ENCODE measurements at places on chromosomes 11 and 22. TPM values are rescaled to one million over a fixed set of nuclear protein-coding genes. Genes with fewer than 3 reads are reported as not detected.
A peak's percentile ranks its signal among the peaks of the same experiment; 100 is the strongest.

DNA sequence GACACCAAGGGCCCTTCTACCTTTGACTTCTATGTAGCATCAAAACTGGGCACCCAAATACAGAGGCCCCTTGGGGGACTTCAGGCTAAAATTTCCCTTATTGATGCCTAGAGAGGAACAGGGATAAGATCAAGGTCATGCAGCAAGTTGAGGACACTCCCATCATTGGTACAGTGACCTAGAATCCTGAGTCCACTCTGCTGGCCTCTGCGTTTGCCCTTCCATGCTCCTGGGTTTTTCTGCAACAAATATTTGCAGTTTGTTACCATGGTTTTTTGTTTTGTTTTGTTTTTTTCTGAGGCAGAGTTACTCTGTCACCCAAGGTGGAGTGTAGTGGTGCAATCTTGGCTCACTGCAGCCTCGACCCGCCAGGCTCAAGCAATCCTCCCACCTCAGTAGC is 64.2 kb downstream of the THAP12 start:
- no peak overlapping the region for H3K27ac ChIP-seq
- H3K4me3 ChIP-seq, result no peak overlapping the region
- DNase-seq, result no peak
- H3K36me3 ChIP-seq, result no peaks in the 10 kb centered on the region

DNA sequence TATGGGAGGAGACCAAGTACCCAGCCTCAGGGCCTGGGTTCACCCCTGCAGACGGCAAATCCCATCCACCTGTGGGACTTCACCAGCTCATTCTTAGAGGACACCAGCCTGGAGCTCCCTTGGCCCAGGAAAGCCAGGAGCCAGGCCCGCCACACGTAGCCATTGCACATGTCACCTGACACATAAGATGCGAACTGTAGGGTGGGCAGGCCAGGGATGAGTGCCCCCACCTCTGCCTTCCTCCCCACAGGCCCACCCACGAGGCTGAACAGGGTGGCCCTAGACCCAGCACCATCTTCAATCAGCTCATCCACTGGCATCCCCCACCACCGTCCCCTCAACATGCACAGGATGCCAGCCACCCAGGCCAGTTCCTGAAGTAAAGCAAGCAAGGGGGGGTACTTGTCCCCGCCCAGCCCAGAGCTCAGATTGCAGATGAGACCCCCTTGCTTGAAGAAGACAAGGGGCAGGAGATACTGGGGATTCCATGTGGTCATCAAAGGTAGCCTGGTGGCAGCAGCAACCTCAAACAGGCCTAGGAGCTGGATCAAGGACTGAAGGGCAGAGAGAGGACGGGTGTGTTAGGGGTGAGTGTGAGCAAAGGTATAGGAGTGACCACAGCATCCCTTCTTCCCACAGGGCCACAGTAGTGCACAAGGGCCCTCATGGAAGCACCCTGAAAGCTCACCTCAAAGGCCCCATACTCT is 45.6 kb downstream of the IGLL5 start:
- peaks cover 9% of the 10 kb centered on the region for H3K27me3 ChIP-seq
- DNase-seq, result no peak
- H3K4me3 ChIP-seq, result no peak overlapping the region
- no peak overlapping the region for H3K27ac ChIP-seq

- H3K4me3 ChIP-seq, result no peak overlapping the region
- no peaks in the 10 kb centered on the region for H3K36me3 ChIP-seq
- DNase-seq, result no peak
- H3K27me3 ChIP-seq, result no peaks in the 10 kb centered on the region
- no peaks in the 10 kb centered on the region for H3K4me1 ChIP-seq
- H3K27ac ChIP-seq, result no peak overlapping the region
Measured at GRCh38 chr22:43529934-43530333, 118.1 kb downstream of the MPPED1 start.

- no peaks in the 10 kb centered on the region for H3K27me3 ChIP-seq
- no peak overlapping the region for H3K4me3 ChIP-seq
- DNase-seq, result no peak
- H3K36me3 ChIP-seq, result no peaks in the 10 kb centered on the region
Measured at GRCh38 chr11:19458231-19458630, 217.5 kb upstream of the E2F8 start.

- H3K27me3 ChIP-seq, result no peaks in the 10 kb centered on the region
- no peaks in the 10 kb centered on the region for H3K4me1 ChIP-seq
- DNase-seq, result no peak
- H3K27ac ChIP-seq, result no peak overlapping the region
- no peaks in the 10 kb centered on the region for H3K36me3 ChIP-seq
- no peak overlapping the region for H3K4me3 ChIP-seq
Measured at GRCh38 chr22:25777870-25778269, 35.9 kb downstream of the MYO18B start.

DNA sequence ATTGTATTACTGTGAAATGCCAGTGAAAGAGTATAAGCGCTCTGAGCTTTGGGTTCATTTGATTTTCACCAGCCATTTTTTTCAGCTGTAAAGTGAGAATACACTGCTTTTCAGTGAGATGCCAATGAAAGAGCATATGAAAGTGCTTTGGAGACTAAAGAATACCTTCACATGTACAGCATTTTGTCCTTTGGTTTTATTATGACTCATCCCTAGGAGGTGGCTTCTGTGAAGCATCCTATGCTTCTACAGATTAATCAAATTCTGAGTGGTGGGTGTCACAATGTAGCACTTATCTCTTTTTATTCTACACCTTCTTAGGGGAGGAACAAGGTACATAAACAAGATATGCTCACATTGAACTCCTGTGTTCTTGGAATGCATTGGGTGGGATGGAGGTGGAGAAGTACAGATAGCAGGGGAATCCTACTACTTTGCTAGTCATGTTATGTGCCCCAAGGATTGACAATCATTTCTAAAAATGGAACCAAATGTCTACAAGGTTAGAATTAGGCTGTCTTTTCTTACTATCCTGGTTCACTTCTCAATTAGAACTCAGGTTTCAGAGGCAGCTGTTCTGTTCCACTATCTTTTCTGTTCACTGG is 18.7 kb downstream of the TRIM44 start:
- no peaks in the 10 kb centered on the region for H3K27me3 ChIP-seq
- no peak for DNase-seq
- no peak overlapping the region for H3K4me3 ChIP-seq
- H3K4me1 ChIP-seq, result peaks cover 4% of the 10 kb centered on the region

- H3K4me1 ChIP-seq, result peaks cover 8% of the 10 kb centered on the region
- H3K27ac ChIP-seq, result no peak overlapping the region
- H3K27me3 ChIP-seq, result no peaks in the 10 kb centered on the region
- H3K36me3 ChIP-seq, result no peaks in the 10 kb centered on the region
Measured at GRCh38 chr11:97722721-97723120, 1298.0 kb upstream of the CNTN5 start.

DNA sequence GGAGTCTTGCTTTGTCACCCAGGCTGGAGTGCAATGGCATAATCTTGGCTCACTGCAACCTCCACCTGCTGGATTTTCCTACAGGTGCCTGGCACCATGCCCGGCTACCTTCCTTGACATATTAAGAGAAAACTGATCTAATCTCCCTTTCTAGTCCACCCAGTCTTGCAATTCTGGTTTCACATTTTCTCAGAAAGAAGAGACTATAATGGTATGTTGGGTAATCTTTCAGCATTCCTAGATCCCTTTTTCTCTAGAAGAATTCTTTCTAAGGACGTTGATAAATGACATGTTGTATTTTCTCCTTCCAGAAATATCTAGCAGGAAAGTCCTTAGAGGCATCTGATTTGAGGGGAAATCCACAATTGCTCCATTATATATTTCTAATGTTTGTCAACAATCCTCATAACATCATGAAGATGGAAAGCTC is 10.4 kb upstream of the HSPA8 start:
- DNase-seq, result no peak
- no peaks in the 10 kb centered on the region for H3K27me3 ChIP-seq

- H3K27me3 ChIP-seq, result no peaks in the 10 kb centered on the region
- H3K4me3 ChIP-seq, result no peak overlapping the region
- H3K36me3 ChIP-seq, result no peaks in the 10 kb centered on the region
- H3K27ac ChIP-seq, result no peak overlapping the region
- DNase-seq, result no peak
Measured at GRCh38 chr11:119706887-119707286, 22.1 kb downstream of the NECTIN1 start.

- no peak for DNase-seq
- H3K4me1 ChIP-seq, result peaks cover 17% of the 10 kb centered on the region
- H3K27ac ChIP-seq, result peak overlapping the region; percentile 78
- no peaks in the 10 kb centered on the region for H3K36me3 ChIP-seq
- peaks cover 21% of the 10 kb centered on the region for H3K27me3 ChIP-seq
Measured at GRCh38 chr11:638631-639331, 1.7 kb downstream of the DRD4 start.

DNA sequence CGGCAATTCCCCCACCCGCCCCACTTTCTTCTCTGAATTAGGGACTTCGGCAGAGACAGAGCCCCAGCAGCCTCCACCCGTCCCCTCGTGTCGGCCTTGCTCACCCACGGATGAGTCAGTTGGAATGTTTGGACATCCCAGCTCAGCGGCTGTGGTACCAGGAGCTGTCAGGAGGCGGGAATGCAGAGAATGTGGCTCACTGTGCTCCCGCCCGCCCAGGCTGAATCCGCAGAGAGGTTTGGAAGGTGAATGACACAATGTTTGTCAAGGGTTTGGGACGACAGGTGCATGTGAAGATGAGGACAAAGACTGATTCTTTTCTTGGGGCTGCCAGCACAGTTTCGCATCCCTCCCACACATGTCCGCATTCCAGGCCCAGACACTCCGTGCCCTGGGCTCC is 39.6 kb downstream of the LIF start:
- no peak for DNase-seq
- no peaks in the 10 kb centered on the region for H3K36me3 ChIP-seq
- no peaks in the 10 kb centered on the region for H3K27me3 ChIP-seq
- peaks cover 9% of the 10 kb centered on the region for H3K4me1 ChIP-seq

GRCh38 chr11:76694664-76695063 is 24.1 kb upstream of the LRRC32 start:
- no peak overlapping the region for H3K4me3 ChIP-seq
- no peak overlapping the region for H3K27ac ChIP-seq
- H3K36me3 ChIP-seq, result no peaks in the 10 kb centered on the region
- H3K4me1 ChIP-seq, result peaks cover 12% of the 10 kb centered on the region
- no peak for DNase-seq

DNA sequence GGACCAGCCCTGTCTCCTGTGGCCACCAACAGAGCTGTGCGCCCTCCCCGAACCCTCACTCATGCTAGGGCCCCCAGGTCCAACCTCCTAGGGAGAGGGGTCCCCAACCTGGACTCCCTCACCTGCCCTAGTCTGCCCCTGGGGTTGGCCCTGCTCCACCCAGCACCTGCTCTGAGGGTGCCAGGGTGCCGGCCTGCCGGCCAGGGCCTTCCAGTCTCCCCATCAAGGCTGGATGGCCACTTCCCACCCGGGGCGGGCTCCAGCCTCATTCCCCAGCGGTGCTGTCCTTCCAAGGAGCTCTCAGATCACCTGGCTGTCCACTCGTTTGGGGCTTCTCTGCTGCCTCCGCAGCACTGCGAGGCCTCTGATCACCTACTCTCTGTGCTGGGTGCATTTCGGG is 39.1 kb downstream of the CDKN1C start:
- H3K4me3 ChIP-seq, result no peak overlapping the region
- H3K4me1 ChIP-seq, result peaks cover 8% of the 10 kb centered on the region
- DNase-seq, result no peak
- H3K27ac ChIP-seq, result no peak overlapping the region

- H3K4me1 ChIP-seq, result no peaks in the 10 kb centered on the region
- DNase-seq, result no peak
- no peak overlapping the region for H3K4me3 ChIP-seq
- H3K27ac ChIP-seq, result no peak overlapping the region
Measured at GRCh38 chr11:24779791-24780190, 282.9 kb downstream of the LUZP2 start.

GRCh38 chr22:27192135-27192829 is 534.9 kb downstream of the MIAT start:
- no peak overlapping the region for H3K27ac ChIP-seq
- no peaks in the 10 kb centered on the region for H3K27me3 ChIP-seq
- H3K4me1 ChIP-seq, result peaks cover 4% of the 10 kb centered on the region

DNA sequence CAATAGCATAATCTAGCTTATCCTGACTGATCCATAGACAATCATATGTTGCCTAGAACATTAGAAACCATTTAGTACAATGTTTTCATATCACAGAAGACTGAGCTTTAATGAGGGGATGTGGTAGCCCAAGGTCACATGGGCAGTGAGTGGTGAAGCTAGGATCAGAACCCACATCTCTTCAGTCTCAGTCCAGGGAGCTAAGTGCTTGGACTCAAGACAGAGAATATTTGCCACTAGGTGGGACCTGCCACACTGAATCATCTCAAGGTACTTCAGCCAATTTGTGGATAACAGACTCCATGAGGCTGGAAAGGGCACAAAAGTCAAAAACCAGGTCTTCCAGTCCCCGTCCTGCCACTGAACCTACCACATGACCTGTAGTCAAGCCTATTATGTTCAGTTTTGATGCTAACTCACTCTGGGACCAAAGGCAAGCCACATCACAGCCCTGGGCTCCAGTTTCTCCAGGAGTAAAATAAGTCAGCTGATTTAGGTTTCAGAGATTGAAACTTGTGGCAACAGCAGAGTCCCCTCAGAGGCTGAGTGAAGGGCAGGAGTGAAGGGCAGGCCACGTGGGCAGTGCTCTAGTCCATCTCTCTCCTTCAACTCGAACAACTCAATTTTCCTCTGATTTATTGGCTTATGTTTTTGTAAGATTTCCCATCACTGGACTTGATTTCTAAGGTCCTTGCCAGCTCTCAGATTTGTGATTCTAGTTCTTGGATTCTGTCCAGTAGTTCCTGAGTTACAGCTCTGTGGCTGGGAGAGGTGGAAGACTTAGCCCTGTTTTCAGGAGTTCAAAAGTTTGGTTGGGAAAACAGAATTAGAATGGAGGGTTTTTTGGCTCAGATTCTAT is 84.6 kb upstream of the PHOX2A start:
- no peak for DNase-seq
- peaks cover 6% of the 10 kb centered on the region for H3K4me1 ChIP-seq
- H3K36me3 ChIP-seq, result no peaks in the 10 kb centered on the region
- H3K27ac ChIP-seq, result no peak overlapping the region
- H3K27me3 ChIP-seq, result no peaks in the 10 kb centered on the region

DNA sequence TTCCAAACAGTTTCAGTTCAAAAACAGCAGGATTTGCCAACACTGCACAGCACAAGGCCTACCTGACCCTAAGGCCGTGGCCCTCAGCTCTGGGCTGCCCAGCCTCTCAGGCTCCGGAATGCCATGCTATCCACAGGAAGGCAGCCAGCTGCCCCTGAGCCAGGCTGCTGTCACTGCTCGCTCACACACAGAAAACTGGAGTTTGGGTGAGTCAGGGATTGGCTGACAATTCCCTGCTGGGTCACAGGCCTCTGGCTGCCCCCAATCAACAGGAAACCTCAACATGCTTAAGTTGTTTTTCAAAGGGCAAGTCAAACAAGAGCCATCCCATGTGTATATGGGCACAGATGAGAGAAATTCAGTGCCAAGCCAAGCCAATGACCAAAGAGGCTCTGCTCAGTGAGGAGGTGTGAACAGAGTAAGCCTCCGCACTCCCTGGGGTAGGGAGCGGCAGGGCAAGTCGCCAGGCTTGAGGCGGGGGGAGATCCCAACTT is 50.2 kb downstream of the RPL27A start:
- no peaks in the 10 kb centered on the region for H3K27me3 ChIP-seq
- no peak overlapping the region for H3K4me3 ChIP-seq
- H3K27ac ChIP-seq, result no peak overlapping the region
- DNase-seq, result no peak
- H3K36me3 ChIP-seq, result no peaks in the 10 kb centered on the region

Gene POU2AF2
- polyA plus RNA-seq, result not detected

Gene KRTAP5-11
- not detected for polyA plus RNA-seq

Gene VPS11
- polyA plus RNA-seq, result 14.8 TPM

Gene CEP126
- 0.76 TPM for polyA plus RNA-seq

Gene OR51B5
- 0.06 TPM for polyA plus RNA-seq

Gene STK33
- 8.8 TPM for polyA plus RNA-seq

Gene RGL4
- polyA plus RNA-seq, result not detected

Gene GPR137
- 36.2 TPM for polyA plus RNA-seq

Gene ANO5
- 2.5 TPM for polyA plus RNA-seq

Gene IGLL5
- not detected for polyA plus RNA-seq

Gene FIBIN
- 0.38 TPM for polyA plus RNA-seq

Gene APOL1
- polyA plus RNA-seq, result not detected

All from H1 (cell line).